ENCODE measurements at places on chromosomes 12 and 14. TPM values are rescaled to one million over a fixed set of nuclear protein-coding genes. Genes with fewer than 3 reads are reported as not detected.

Gene SELPLG
- total RNA-seq: 4.3 TPM

Gene DCD
- not detected for total RNA-seq

Gene LRP1-AS
- total RNA-seq: not detected

Gene DDX51
- total RNA-seq: 18.6 TPM

Gene DPY19L2
- 13.8 TPM for total RNA-seq

Gene ERP27
- 0.94 TPM for total RNA-seq

Gene ATXN7L3B
- total RNA-seq: 12.6 TPM

Gene TAMALIN
- total RNA-seq: 24.2 TPM

Gene EPYC
- total RNA-seq: not detected

Measured in subcutaneous adipose tissue (tissue), 4 donors.